ENCODE measurements at places on chromosomes 5 and 9.

GRCh38 chr5:56514245-56514644 lies 281.1 kb upstream of the ANKRD55 start:
- DNase-seq, result peak; percentile 9

GRCh38 chr9:127809002-127809539 lies 6.4 kb downstream of the FPGS start:
- DNase-seq, result no peak

DNA sequence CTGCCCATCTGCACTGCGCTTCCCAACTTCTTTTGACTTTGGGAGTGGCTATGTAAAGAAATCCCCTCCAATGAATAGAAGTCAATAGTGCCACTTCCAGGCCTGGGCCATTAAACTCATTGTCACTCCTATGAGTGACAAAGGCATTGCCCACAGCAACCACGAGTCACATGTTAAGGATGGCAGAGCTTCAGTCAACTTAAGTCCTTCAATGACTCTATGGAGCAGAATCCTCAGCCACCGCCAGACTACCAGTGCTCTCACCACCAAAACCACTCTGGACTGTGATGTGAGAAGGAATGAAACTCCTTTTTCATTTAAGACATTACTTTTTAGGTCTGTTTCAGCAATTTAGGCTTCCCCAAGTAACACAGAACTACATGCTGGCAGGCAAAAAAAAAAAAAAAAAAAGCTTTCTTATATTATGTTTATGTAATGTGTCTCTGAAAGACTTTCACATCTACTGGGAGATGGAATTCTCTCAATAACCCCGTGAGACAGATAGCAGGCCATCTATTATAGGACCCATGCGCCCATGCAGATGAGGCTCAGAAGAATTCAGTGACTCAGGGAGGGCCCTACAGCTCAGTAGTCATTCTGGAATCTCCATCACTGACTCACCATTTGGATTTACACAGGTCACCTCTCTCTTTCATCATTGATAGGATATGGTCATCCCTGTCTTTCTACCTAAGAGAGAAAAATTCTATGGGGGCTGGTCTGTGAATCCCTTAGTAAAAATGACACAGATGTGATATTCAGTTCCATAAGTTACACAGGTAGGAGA lies 180.5 kb downstream of the CEMIP2 start:
- peak; percentile 89 for DNase-seq

DNA sequence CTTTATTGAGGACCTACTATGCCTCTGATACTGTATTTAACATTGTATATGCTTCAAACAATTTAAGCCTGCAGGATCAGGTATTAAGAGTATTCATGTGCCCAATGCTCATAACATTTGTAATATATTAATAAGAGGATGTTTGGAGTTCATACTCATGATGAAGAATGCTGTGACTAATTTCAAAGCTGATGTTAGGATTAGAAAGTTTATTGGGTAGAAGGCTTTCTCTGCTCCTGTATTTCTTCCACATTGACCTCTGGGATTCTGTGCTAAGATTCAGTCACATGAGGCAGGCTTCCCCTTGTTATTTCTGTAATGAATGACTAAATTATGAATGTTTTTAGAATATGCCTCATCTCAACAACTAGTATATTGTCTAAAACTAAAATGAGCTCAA lies 456.4 kb downstream of the NFIB start:
- no peak for DNase-seq

DNA sequence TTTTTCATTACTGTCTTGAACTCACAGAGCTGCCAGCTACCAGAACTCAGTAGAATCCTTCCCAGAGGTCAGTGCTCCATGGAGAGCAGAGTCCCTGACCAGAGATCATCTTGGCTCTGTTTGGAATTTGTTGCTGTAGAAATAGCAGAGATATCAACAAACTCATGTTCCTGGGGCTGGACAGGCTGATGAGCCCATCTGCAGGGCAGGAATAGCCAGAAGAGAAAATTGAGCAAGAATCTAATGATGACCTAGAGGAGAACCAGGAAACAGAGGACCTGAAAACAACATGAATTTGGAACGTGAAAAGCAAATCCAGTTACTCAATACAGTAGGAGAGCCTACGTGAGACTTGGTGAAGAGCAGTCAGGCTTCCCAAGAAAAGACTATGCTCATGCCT lies 437.8 kb downstream of the PLK2 start:
- no peak for DNase-seq

DNA sequence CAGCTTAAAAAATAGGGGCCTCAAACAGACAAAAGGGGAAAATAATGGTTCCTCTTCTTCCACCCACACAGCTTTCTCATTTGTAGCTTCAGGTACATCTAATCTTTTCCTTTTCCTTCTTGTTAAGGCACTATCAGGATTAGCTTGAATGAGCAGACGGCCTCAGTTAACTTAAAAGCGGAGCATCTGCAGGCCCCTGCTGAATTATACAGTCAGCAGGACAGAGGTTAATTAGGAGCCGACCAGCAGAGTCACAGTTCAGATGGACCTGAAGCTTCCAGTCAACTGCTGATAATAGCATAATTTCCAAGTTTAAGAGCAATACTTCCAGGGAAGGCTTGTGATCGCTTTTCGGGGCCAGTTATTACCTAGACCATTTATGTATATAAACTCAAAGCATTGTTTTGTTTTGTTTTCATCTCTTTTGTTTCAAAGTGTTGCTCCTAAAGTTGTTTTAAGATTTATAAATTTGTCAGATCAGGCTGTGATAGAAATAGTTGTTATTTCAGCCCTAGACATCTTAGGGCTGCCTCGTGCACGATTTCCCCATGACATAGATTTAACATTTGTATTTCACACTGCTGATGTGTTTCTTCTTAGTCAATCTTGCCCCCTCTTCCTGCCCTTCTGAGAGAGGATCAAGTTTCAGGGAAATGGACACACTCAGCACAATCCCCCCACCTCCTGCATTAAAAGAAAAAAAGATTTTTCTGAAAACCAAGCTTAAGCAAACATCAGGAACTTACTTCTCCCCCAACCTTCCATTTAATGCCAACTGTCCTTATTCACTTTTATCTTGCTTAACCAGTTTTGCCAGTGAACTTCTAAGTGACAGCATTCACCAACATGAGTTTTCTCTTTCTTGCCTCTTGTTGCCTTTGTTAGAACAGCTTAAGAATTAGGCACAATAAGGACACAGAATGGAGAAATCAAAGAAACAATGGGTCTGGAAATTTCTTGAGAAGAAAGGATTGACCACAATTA lies 449.8 kb downstream of the ARHGEF28 start:
- no peak for DNase-seq

- no peak for DNase-seq
These were observed 171.1 kb downstream of the TAF11L14 start for GRCh38 chr5:17805227-17805825.

DNA sequence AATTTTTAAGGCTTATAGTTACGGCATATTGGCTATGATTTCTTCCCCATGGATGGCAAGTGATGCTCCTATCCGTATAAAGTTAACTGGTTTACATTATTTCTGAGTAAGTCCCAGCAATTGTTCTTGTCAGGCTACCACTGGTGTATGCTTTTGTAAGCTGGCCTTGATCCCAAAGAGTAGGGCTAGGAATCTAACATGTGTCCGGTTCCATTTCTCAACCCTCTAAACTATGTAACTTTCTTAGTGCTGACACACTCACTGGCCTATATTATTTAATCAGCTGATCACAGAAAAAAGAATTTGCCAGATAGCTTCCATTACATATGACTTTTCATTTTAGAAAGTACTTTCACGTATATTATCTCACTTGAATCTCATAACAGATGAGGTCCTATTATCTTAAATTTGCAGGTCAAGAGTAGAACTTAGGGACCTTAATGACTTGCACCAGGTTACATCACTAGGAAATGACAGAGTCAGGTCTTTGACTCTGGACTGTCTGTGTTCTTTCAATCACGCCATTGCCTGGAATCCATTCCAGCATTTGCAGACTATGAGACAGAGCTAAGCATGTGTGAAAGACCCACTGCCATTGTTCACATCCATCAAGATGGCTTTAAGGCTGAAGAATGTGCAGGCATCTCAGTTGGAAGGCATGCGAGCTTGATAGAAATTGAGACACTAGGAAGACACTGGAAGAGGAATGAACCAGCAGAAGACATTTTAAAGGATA lies 362.9 kb downstream of the ARRDC3 start:
- DNase-seq, result no peak

DNA sequence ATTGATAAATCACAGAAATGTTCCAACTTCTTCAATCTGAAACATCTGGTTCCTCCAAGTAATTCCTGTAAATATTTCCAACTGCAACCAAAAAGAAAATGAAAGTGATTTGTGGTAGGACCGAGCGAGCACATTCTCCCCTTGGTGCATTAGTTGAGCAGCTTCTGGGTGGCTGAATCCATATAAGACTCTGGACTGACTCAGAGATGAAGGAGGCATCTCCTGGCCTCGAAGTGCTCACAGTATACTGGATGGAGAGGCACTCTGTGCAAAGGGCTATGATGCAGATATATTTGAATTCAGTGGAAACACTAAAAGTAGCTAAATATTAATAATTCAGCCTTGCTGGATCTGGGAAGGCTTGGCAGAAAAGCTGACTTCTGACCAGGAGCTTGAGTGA lies 265.0 kb downstream of the MARCHF11 start:
- DNase-seq, result no peak

- DNase-seq, result no peak
These were observed 25.2 kb upstream of the TNFAIP8 start for GRCh38 chr5:119330367-119331183.

GRCh38 chr5:41109186-41109585 lies 38.0 kb upstream of the MROH2B start:
- DNase-seq, result no peak

GRCh38 chr5:867300-867870 lies 16.6 kb upstream of the ZDHHC11 start:
- no peak for DNase-seq

DNA sequence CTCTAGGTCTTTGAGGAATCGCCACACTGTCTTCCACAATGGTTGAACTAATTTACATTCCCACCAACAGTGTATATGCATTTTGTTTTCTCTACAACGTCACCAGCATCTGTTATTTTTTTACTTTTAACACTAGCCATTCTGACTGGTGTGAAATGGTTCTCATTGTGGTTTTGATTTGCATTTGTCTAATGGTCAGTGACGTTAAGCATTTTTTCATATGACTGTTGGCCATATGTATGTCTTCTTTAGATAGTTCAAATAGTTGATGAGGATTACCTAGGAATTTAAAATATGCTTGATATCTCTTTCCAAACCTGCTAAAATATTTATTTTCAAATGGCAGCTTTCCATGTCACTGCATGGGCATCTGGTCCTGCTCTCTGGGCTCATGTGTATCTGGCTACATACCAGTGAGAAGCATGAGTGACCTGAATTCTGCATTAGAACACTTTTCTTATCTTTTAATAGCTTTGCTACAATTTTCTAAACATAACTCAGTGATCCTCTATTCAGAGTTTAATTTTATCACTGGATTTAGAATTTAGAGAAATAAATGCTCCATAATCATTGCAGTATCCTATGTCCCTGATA lies 95.8 kb upstream of the ADAMTS16 start:
- no peak for DNase-seq

DNA sequence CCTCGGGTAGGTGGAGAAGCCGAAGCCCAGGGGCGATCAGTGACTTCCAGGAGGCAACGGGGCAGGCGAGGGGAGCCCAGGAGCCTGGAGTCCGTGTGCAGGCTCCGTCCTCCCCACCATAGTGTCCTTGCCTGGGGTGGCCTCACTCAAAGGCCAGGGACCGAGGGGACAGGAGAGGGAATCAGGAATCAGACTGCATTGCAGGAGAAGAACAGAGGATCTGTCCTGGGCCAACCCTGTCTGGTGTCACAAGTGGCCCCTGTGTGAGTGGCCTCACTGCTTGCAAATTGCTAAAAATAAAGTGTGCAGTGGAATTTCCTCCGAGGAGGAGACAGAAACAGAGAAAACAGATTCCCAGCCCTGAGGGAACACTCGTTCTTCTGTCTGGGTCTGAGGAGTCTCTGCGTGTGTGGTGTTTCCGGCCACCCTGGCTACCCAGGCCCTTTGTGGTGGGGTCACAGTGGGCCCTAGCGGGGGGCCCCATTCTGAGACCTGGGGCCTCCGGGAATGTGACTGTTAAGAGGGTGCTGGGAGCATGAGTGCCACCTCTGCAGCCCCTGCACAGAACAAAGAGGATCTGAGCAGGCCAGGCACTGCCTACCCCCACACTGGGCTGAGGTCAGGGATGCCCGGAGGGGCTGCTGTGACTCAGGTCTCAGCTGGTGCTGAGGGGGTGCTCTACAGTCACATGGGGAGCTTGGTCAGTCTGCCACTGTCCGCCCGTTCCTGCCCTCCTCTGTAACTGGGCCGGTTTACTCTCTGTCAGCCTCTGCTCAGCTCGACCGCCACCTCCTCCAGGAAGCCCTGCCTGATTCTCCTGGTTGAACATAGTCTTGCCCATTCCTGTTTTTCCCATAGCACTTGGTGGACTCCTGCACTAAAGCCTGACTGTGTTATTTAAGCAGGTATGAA lies 7.4 kb downstream of the TRAF1 start:
- DNase-seq, result no peak

DNA sequence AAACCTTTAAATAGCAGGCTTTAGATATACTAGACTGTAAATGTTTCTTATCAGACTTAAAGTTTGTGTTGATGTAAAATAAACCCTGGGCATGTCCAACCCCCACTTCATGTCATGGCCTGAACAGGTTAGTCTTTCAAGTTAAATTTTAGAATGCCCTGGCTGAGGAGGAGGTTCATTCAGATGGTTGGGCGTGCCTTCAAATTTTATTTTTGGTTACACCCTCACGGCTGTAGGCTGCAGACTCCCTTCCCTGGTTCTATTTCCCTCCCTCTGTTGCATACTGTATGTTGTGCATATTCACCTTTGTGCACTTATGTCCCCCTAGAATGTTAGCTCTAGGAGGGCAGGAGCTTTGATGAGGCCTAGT lies 5.3 kb upstream of the BICD2 start:
- DNase-seq, result no peak

- DNase-seq, result no peak
These were observed 182.8 kb downstream of the MCTP1 start for GRCh38 chr5:95102080-95102479.

- peak; percentile 99 for DNase-seq
These were observed 407.4 kb downstream of the BRINP1 start for GRCh38 chr9:118961857-118962256.

DNA sequence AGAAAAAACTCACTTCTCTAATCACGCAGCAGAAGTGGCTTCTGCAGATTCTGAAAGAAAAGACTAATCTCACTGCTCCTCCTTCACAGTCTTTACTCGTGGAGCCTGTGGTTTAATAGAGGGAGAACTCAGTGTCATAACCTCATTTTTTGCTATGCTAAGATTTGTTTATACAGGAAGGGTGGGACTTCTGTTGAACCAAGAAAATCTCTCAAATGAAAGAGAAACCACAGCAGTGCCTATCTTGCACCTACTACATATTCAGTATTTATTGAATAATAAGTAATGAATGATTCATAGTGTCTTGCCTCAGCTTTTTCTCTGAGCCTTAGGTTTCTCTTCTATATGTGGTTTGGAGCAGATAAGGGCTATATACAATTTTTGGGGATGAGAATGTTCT lies 136.1 kb upstream of the DMAC1 start:
- no peak for DNase-seq

DNA sequence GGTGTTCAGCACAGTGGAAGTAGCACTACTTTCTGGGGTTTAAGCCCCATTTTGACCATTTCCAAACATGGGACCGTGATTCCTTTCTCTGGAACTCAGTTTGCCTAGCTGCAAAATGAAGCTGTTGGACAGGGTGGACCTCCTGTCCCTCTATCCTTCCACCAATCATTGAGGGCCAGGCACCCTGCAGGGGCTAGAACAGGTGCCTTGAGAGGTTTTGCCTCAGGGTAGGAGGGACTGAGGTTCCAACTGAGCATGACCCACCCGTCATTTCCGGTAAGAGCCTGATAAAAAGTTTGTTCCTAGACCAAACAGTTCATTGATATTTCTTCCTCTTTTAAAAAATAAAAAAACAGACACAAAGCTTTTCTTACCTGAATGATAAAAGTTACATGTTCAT lies 116.5 kb downstream of the MVB12B start:
- DNase-seq, result no peak

Data from RCC 7860 (cell line).